GOT3 (cell line): ENCODE measurements at places on chromosomes 2 and 18.

DNA sequence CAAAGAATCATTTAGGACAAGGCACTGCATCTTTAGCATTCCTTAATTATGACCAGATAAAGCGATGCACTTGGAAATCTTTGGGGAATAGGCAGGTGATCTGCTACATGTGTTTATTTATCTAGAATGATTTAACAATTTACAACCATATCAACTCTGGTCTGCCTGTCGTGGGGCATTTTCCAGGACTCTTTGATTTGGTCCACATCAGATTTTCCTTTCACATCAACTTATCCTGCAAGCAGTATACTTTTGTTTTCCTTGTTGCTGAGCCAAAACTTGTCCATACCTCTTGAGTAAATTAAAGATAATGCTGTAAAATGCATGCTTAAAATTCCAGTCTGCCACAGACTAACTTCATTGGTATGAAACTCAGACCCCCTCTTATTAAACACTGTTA lies 312.4 kb upstream of the TCF4 start:
- no peak for DNase-seq

- DNase-seq, result no peak
Observed at GRCh38 chr2:227472265-227473121, 537 bp downstream of the AGFG1 start.

- DNase-seq, result no peak
Observed at GRCh38 chr2:160650196-160651118, 156.8 kb upstream of the RBMS1 start.

DNA sequence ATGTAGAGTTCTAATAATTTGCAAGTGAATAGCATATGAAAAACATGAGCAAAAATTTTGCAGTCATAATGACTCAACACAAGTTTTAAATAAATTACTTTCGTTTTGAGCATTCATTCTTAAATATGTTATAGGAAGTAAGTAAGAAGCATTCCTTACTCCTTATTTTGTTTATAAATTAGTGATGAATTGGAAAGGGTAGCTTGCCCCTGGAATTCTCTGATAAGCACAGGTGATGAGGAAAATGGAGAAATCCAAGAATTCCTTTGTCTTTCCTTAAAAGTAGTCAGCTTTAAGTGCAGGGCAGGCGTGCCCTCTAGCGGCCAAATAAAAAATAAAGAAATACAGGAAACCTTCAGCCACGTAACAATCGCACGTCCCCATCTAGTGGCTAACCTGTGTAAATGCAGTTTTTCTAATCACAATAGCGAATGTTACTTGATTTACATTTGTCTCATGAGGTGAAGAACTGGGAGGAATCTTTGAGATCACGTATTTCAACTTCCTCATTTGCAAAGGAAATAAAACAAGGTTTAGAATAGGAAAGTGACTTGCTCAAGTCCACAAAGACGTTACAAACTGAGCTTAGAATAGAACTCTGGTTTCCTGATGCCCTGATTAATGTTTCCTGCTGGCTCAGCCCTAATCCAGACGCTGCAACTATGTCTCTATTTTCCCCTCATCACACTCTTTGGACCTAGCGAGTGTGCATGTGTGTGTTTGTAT lies 47.2 kb upstream of the ZNG1B start:
- DNase-seq, result no peak

DNA sequence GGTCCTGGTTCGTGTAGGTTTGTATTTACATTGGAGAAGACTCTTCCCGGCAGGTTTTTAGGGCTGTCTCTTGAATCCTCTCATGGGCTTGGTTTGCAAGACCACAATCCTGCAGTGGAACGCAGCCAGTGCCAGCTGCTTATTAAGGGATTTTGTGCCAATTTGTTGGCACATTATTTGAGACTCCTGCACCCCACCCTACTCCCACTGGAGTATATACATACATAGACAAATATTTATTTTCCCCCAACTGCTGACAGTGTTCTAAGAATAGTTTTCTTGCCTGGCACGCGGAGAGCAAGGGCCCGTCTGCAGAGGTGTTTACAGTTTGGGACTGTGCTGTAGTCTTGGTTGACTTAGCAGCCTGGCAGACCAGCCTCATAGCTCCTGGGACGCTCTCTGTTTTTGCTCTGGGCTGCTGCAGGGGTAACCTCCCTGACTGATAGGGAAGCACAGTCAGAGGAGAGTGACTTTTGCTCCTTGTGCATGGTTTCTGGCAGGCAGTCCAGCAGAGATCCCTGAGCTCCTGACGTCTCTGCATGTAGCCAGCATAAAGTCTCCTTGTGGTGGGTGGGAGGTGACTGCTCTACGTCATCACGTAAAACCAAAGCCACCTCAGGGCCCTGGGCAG lies 1.9 kb downstream of the LDLRAD4 start:
- no peak for DNase-seq

- no peak for DNase-seq
Observed at GRCh38 chr2:176068419-176068832, 15.3 kb downstream of the EVX2 start.

- no peak for DNase-seq
Observed at GRCh38 chr2:96423291-96423690, 81.9 kb downstream of the NEURL3 start.

GRCh38 chr2:189298038-189298437 lies 118.5 kb upstream of the COL5A2 start:
- DNase-seq, result no peak
